H54 (cell line): ENCODE measurements at places on chromosomes 6 and 20.

DNA sequence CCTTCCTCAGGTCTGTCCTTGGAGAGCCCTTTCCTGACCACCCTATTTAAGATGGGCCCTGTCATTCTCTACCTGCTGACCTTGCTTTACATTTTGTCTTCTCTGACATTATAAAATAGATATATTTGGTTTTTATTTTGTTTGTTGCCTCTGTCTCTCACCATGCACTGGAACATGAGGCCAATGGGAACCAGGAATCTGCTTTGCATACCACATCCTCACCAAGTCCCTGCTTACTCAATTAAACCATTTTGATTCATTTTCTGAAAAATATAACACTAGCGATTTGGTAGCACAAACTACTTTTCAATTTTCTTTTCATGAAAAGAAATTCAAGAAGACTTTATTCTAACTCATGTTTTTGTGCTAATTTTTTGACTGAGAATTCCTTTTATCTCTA lies 32.8 kb upstream of the POPDC3 start:
- no peak for DNase-seq

DNA sequence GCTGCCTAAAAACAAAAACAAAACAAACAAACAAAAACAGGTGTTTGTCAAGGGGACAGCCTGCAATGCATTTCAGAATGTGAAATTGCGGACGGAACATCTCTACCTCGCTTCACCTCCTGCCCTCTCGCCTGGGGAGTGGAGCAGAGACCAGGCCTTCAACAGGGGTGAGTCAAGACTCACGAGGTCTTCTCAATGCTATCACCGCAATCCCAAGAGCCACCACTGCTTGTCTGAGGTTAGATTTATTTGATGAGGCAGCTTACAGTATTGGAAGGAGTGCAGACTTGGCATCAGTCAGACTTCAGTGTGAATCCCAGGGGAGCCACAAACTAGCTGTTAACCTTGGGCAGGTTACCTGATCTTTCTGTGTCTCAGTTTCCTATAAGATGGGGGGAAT lies 7.7 kb downstream of the GABRR1 start:
- DNase-seq: no peak

- DNase-seq: no peak
Observed at GRCh38 chr20:46251211-46251673, 57.1 kb downstream of the CDH22 start.

DNA sequence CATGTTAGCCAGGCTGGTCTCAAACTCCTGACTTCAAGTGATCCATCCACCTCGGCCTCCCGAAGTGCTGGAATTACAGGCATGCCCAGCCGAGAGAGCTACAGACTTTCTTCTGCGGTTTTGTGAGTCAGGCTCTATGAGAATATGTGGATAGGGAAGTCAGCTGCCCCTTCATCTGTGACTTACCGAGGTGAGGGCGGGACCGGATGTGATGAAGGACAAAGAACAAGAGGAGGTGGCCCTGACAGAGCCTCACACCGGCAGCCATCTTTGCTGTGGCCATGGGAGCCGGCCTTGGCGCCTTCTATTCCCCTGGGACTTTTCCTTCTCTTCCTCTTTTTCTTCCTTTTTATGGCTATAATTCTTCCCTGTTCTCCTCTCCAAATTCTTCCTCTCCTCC lies 67.0 kb downstream of the IYD start:
- no peak for DNase-seq

DNA sequence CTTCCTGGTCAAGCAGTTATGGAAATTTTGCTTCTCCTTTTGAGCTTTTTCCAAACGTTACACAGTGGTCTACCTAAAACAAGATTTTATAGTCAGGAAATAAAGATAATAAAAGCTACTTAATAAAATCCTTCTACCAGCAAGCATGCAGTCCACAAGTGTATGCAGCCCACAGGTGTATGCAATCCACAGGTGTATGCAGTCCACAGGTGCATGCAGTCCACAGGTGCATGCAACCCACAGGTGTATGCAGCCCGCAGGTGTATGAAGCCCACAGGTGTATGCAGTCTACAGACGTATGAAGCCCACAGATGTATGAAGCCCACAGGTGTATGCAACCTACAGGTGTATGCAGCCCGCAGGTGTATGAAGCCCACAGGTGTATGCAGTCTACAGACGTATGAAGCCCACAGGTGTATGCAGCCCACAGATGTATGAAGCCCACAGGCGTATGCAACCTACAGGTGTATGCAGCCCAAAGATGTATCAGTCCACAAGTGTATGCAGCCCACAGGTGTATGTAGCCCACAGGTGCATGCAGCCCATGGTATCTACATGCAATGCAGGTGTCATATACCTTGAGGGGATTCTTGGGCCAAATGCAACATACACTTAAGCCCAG lies 26.4 kb upstream of the OCSTAMP start:
- no peak for DNase-seq
